ENCODE measurements at places on chromosomes 5 and 9. TPM values are rescaled to one million over a fixed set of nuclear protein-coding genes. Genes with fewer than 3 reads are reported as not detected.

CD72 gene
- total RNA-seq: 0.13 TPM

LECT2 gene
- total RNA-seq: not detected

PCDHB11 gene
- total RNA-seq: 0.11 TPM

LHX3 gene
- 0.13 TPM for total RNA-seq

SHOC1 gene
- total RNA-seq: not detected

PCDHA1 gene
- total RNA-seq: 0.15 TPM

C9orf43 gene
- total RNA-seq: 0.59 TPM

ZNF618 gene
- 7.6 TPM for total RNA-seq

SH3RF2 gene
- 2.5 TPM for total RNA-seq

TSTD2 gene
- total RNA-seq: 10.0 TPM

TMEM252 gene
- total RNA-seq: not detected

OR1J2 gene
- total RNA-seq: not detected

HTR1A gene
- not detected for total RNA-seq

MEIKIN gene
- not detected for total RNA-seq

SLC27A6 gene
- total RNA-seq: not detected

LCN2 gene
- 6.8 TPM for total RNA-seq

ANKRD18B gene
- total RNA-seq: 4.3 TPM

BTNL8 gene
- total RNA-seq: not detected

S1PR3 gene
- 43.2 TPM for total RNA-seq

TSSK1B gene
- not detected for total RNA-seq

SLC34A1 gene
- not detected for total RNA-seq

Data from A549 treated with GW870086 at 1 μM for 4 hours (cell line).